ENCODE measurements at places on chromosomes 13 and 19. TPM values are rescaled to one million over a fixed set of nuclear protein-coding genes. Genes with fewer than 3 reads are reported as not detected.

- DNase-seq, result no peak
Measured at GRCh38 chr13:64540976-64541375, 2689.2 kb downstream of the PCDH9 start.

DNA sequence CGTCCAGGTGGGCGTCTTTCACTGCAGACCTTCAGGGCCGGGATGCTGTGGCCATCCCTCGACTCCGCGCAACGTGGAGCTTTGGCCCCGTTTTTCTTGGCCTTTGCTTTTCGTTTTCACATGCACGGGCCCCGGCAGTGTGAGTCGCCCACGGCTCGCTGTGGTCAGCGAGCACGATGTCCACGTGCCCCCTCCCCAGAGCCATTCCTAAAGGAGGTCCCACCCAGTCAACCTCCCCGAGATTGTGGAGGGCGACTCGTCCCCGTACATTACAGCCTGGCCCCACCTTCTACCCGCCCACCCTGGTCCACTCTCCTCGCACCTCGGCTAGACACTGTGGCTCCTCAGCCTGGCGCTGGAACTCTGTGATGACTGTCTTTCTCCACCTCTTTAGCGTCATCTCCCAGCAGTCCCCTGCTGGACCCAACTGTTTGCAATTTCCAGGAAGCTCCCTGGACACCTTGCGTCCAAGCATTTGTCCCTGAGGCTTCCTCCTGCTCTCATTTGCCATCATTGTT lies 405 bp downstream of the ZNF446 start:
- DNase-seq, result no peak

DNA sequence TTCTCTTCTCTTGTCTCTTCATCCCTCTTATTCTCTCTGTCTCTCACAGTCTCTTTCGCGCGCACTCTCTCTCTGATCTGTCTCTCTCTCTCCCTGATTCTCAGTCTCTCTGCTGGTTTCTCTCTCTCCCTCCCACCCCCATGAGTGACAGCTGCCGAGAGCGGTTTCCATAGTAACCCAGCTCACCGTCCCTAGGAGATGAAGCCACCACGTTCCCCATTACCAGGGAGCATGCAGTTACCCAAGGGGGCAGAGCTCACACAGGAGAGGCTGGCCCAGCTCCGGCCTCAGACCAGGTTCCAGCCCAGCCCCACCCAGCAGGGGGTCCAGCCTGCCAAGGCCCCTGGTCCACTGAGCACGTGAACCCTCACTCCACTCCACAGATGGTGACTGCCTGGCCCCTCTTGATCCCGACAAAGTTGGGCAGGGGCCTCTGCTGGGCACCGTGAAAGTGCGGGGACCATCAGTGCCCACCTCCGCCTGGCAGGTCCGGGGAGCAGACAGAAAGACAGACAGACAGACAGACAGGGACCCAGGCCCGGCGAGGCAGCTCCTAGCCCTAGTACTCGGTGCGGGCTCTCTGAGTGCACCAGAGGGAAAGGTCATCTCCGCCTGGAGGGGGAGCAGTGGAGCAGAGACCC lies 50.6 kb downstream of the CELF5 start:
- no peak for DNase-seq

GRCh38 chr13:97133554-97133953 lies 88.6 kb upstream of the MBNL2 start:
- DNase-seq, result no peak

GRCh38 chr19:49981603-49982593 lies 20.9 kb upstream of the SIGLEC11 start:
- DNase-seq, result no peak

DNA sequence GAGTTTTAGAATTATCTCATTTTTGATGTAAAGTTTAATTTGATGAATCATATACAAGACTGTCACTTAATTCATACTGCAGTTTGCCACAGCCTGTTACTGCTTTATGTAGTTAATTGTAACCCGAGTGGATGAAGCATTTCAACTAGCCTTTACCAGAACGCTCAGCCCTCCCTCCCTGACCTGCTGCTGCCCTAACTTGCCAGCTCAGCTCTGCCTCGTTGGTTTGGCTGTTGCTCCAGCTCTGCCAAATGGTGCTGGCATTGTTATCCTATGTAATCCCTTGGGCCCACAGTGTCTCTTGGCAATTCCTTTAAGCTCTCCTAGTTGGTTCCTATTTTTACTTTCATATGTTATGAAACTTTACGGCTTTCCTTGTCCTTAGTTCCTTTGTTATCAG lies 113.3 kb downstream of the LMO7 start:
- no peak for DNase-seq

DNA sequence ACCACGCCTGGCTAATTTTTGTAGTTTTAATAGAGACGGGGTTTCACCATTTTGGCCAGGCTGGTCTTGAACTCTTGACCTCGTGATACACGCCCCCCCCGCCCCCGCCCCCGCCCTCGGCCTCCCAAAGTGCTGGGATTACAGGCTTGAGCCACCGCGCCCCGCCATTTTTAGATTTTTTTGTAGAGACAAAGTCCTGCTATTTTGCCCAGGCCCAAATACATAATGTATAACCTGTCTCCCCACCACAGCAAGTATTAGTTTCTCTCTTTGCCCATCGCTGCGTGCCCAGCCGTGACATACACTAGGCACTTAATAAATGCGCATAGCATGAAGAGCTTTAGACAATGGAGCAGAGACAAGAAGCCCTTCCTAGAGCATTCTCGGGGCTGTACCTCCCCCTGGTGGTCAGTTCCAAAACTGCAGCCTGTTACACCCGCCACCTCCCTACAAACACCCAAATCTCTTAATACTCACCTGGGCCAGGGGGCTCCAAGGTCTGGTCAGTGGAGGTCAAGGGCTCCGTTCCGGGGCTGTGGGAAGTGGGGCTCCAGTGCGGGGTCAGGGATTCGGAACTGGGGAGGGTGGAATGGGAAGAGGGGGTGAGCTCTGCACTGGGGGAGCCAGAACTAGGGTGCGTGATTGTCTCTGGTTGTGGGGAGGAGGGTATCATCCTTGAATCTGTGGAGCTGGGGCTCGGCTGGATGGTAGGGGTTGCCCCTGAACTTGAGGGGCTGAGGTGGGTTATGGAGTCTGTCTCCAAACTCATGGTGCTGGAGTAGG lies 22.5 kb downstream of the IQCN start:
- DNase-seq, result peak; percentile 26

GRCh38 chr19:35224681-35225571 lies 3.6 kb downstream of the FAM187B start:
- no peak for DNase-seq

DNA sequence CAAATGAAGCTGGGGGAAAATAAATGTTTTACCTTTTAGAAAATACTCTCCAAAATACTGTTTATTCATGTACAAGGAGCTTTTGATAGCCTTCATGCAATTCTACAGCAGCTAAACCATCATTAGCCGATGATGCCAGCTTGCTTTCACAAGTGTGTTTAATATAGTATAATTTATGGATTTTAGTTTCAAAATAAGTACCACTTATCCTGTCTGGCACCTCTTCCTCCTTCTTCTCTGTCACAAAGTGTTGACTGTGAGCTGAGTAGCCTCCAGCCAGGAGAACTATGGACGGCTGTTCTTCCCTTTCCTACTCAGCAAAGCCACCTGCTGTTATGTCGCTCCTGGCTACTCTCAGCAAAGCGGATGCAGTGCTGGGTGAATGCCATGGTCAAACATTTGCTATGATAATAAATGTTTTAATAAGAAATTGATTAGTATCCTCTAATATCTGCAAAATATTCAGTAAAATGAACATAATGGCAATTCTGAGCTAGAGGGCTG lies 238.2 kb downstream of the LIG4 start:
- DNase-seq, result no peak

GRCh38 chr19:708154-709143 lies at the start of gene PALM:
Gene PALM, plus strand, starts transcription at chr19:708935. Its CDS starts 212 bp downstream, at chr19:709147.
- DNase-seq, result no peak

DNA sequence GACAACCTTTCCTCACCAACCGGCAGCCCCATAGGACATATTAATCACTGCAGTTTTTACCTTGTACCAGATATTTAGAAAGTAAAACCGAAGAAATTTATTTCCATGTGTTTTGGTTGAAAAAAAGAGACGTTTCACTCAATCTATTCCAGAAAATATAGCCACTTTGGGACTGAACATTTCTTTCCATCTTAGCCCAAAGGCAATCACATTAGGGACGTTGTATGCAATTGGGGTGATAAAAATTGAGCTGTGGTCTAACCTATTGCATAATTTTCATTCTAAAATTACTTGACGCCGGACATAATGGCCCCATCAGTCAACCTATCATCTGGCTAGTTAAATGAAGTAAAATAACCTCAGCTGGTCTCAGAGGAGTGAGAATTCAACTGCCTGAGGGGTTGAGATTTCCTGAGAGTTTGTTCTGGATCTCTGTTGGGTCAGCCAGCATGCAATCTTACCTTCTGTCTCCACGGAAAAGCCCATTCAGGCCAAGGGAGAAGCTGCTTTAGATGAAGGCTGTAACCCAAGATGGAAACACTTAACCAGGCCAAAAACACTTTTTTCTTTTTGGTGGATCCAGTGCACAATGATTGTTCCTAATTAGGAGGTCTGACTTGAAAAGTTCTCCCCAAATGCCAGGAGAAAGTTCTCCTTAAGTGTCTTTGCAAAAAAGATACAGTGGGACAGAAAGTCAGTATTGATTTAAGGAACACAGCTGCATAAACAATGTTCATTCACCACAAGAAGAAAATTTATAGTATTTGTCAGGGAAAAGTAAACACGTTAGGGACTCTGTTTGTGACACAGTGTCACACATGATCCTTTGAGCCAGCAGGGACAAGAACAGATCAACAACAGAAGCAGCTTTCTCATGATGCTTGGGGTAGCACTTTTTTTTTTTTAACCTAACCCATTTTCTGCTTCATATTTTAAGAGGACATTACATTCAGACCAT lies 34.1 kb downstream of the DLEU7 start:
- DNase-seq, result no peak

GRCh38 chr19:3591876-3592613 lies 6.8 kb downstream of the GIPC3 start:
- DNase-seq, result no peak

DNA sequence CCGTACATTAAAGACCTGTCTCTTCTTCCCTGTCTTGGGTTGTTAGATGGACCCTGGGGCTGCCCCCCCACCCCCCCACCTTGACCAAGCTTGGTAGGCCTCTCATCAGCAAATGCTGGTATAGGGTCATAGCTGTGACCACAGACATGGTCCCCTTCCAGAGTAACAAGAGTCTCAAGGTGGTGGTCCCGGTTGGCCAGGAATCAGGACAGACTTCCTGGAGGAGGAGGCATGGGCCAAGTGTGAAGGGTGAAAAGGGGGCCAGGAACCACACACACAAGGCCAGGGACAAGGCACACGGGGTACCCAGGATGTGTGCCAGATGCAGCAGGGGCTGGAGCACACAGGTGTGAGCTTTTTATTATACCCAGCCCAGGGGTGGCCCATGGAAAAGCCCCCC lies 1.1 kb upstream of the MRI1 start:
- DNase-seq, result no peak

DNA sequence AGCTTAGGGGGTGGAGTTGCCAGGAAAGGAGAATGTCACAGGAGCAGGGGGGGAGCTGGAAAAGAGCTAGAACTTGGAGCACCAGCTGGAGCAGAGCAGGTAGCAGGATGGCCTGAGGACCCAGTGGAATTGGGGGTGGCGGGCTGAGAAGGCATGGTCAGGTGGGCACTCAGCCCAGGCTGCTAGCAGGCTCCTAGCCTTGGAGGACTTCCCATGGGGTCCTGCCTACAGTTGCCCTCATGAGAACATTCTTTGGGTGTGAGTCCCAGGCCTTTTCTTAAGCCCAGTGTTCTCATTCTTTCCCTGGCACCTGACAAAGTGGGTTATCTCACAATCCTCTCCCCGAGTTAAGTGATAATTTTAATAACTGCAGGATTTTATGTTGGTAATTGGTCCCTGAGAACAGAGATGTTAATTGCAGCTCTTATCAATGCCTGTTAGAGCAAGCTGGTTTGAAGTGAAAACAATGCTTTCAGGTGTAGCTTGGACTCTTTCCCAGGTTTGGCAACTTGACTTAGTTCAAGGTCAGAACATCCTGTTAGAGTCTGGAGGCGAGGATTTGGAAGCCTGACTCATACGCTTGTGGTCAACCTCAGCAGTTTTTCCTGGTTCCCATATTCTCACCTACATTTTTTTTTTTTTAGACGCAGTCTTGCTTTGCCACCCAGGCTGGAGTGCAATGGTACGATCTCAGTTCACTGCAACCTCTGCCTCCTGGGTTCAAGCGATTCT lies 18.1 kb upstream of the OLFM4 start:
- DNase-seq, result no peak

DNA sequence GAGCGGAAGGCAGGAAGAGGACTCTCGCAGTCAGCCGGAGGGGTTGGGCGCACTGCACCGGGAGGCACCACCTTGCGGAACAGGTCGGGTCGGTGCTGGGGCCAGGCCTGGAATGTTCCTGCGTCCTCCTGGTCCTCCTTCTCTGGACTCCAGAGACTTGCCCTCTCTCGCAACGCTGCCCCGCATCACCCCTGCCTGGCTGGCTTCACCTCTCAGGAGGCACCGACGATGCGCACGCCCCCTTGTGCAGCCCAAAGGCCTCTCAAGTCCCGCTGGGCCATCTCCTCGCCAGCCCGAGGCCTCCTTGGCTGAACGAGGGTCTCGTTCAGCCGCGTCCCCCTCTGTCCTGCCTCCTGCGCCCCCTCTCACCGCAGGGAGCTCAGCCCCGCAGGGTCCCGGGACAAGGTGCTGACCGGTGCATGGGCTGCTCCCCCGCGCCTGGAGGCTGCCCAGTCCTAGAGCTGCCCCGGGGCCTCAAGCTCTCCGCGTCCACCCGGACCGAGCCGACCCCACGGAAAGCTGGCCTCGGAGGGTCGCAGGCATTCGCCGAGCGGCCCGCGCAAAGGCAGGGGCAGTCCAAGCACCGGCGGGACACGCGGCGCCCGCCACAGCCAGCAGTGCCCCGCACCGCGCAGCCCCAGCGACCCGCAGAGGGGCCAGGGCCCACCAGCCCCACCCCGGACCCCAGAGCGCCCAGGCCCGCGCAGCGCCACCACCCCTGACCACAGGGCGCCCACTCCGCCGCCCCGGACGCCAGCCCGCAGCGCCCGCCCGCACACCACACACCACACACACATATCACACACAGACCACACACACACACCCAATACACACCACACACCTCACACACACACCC lies 133.8 kb downstream of the CRYL1 start:
- no peak for DNase-seq

- no peak for DNase-seq
Measured at GRCh38 chr13:32254916-32255723, 60.0 kb downstream of the ZAR1L start.

GRCh38 chr13:42707048-42707447 lies 74.3 kb upstream of the FAM216B start:
- DNase-seq, result no peak

DNA sequence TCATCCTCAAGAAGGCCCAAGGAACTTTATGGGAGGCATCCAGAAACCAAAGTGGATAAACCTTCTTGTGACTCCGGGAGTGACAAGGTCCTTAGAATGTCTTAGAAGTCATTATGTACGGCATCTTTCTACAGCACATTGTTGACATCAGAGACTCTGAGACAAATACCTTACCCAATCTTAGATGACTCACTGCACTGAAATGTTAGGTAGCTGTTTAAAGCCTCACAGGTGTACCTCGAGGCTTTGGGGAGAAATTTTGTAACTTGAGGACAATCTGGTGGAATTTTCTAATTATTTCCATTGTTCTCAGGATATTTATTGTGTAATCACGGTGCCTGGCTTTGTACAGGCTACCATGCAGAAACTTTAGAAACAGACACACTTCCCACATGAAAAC lies 14.8 kb upstream of the LGALS13 start:
- DNase-seq, result no peak

ZNF69 gene
- 11.1 TPM for total RNA-seq

ATP4A gene
- total RNA-seq, result not detected

MED29 gene
- 20.1 TPM for total RNA-seq

GAPDHS gene
- not detected for total RNA-seq

PVR gene
- 206 TPM for total RNA-seq

GPC6 gene
- not detected for total RNA-seq

FXYD3 gene
- not detected for total RNA-seq

EDNRB gene
- 4.0 TPM for total RNA-seq

Measured in pulmonary artery endothelial cell (primary cell).